ENCODE measurements at places on chromosomes 3 and 15.

DNA sequence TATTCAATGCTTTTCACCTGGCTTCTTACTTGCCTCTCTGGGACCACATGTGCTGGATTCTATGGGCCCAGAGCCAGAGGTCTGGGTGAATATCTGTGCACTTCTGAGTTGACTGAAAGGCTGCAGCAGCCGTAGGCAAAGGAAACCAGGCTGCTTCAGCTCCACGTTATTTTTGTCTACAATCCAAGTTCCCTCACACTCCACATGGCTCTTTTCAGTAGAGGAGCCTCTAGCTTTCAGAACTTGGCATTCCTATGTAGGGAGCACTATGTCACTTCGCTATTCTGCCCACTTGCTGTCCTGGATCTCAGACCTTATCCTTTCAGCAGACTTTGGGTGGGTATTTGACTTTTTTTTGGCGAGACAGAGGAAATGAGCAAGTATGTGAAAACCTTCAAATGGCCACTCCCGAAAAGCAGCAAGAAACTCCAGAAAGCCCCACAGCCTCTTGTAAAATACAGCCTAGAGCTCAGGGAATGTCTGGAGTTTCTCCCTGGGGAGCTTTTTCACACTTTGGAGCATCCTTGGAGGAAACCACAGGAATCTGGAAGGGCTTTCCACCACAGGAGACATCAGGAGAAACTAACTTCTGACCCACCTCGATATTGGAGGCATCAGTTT lies 80.9 kb downstream of the DUT start:
- DNase-seq = no peak

GRCh38 chr15:92636908-92637481 lies 18.6 kb downstream of the FAM174B start:
- DNase-seq = no peak

DNA sequence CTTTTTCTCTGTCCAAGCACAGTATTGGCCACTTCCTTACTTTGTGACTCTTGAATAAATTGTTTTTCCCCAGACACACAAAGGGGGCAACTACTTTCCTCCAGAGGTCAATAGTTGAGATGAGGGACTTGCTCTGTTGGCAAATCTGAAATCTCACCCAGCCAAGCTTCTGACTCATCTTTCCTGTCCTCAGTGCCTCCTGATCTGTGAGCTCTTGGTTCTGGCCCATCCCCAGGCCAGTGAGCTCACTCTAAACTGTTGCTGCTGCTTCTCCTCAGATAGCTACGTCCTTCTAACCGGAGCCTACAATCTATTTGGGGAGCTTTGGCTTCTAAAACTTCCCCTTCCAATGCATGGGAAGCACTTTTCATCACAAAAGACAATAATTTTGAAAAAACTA lies 50.0 kb upstream of the NMD3 start:
- peak; percentile 67 for DNase-seq

- peak; percentile 41 for DNase-seq
Observed at GRCh38 chr3:81277853-81278252, 483.6 kb downstream of the GBE1 start.

DNA sequence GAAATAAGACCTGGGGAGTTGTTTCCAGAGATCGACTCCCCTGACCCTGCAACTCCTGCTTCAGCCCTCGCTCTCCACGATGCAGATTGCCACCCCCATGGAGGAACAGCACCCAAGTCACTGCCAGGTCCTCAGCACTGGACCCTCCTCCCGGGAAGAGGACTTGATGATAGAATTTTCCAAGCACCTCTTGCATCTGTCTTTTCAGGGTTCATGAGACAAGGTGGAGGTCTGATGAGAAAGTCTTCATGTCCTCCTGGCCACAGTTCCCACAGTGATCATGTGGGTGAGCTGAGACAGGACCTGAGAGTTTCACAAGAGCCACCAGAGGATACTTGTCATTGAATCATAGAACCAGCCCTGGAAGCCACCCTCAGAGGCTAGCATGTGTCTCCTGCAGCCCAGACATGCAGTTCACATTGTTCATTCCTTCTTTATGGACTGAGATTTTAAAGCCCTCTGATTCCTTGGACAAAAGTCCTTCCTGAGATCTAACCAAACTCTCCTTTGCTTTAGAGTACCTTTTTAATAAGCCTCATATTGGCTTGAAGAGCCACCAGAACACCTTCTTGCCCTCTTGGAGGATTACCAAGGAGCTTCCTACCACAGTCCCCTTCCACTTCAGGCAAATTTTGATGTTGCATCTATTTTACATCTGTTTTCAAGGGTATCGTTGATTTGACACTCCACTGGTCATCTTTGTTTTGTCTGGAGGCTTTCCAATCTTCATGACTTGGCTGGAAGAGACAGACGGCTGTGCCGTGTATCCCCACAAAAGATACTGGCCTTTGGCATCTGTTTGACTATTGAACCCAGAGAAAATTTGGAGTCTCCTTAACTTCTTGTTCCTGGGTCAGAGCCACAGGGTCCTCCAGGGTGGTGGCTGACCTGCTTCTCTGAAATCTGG lies 224.8 kb upstream of the BHLHE40 start:
- no peak for DNase-seq

DNA sequence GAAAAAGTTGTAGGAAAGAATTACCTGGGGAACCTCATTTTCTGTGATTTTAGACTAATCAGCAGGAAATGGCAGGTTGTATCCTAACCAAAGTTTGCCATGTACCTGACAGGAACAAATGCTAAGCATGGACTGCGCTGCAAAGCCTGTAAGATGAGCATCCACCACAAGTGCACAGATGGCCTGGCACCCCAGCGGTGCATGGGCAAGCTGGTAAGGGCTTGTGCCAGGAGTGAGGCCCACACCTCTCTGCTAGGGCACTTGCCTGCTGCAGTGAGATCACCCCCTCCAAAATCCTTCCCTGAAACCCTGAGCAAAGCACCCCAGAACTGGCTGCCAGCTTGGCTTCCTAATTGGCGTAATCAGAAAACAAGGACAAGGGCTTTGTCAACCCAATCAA lies 102.6 kb downstream of the STAC start:
- DNase-seq = no peak

GRCh38 chr15:73708691-73709090 lies 24.5 kb downstream of the CD276 start:
- no peak for DNase-seq

DNA sequence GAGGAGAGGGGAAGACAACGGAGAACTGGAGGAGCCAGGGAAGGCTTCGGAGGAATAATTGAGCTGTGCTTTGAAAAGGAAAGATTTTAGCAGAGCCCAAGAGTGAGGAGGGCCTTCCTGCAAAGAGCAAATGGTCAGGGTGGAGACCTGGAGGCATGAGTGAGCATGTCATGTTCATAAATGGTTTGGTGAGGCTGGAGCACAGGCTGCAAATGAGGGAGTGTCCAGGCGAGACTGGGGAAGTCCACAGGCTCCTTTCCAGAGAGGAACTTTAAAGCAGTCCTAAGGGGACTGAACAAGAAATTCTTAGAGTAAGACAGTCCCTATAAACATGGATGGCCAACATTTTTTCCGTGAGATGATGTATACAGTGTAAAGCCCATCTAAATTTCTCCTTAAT lies 108.8 kb downstream of the THSD4 start:
- DNase-seq = no peak

DNA sequence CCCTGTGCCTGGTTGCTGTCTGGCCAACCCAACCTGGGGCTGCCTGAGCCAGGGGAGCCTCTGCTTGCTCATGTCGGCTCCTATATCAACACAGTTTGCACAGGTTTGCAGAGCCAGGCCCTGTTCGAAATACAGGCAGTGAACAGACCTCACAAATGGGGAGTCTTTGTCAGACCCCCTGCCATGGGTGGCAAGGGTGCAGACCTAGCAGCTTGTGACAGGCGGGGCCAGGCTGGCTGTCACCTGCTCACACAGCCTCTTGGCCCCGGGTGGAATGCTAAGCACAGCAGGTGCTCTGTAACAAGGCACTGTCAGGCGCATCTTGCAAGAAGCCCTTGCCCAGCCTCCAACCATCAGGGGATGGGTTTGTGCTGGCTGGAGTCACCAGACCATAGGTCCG lies 47.3 kb downstream of the BDH1 start:
- no peak for DNase-seq

GRCh38 chr3:142279965-142280590 lies 54.7 kb upstream of the GK5 start:
- peak; percentile 40 for DNase-seq

DNA sequence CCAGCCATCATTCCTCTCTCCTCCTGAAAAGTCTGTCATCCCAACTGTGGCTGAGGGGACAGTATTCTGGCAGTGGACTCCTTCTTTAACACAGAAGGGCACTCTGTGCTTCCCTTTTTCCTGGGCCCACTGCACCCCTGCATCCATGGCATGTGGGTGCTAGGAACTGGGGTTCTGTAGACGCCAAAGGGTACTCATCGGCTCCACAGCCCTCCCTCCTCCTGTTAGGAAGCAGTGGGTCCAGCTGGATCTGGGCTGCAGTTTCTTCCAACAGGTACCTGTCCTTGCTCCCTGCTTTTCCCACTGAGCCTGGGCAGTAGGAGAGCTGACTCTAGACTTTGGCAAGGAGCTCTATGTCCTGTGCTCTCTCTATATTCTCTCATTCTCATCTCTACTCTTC lies 6.4 kb upstream of the MANF start:
- no peak for DNase-seq

- no peak for DNase-seq
Observed at GRCh38 chr15:73680549-73680948, 3.6 kb upstream of the CD276 start.

- DNase-seq = no peak
Observed at GRCh38 chr15:70315431-70315830, 217.7 kb upstream of the TLE3 start.

- peak; percentile 81 for DNase-seq
Observed at GRCh38 chr15:33565094-33565493, 254.3 kb downstream of the RYR3 start.

GRCh38 chr3:73576999-73577461 lies 47.7 kb downstream of the PDZRN3 start:
- DNase-seq = no peak

GRCh38 chr15:79349525-79349924 lies 38.6 kb downstream of the TMED3 start:
- no peak for DNase-seq

- no peak for DNase-seq
Observed at GRCh38 chr3:133745981-133746711, at the start of gene TF. TSS of gene TF (plus strand) at chr3:133746393. CDS start at chr3:133746441, 48 bp downstream.

DNA sequence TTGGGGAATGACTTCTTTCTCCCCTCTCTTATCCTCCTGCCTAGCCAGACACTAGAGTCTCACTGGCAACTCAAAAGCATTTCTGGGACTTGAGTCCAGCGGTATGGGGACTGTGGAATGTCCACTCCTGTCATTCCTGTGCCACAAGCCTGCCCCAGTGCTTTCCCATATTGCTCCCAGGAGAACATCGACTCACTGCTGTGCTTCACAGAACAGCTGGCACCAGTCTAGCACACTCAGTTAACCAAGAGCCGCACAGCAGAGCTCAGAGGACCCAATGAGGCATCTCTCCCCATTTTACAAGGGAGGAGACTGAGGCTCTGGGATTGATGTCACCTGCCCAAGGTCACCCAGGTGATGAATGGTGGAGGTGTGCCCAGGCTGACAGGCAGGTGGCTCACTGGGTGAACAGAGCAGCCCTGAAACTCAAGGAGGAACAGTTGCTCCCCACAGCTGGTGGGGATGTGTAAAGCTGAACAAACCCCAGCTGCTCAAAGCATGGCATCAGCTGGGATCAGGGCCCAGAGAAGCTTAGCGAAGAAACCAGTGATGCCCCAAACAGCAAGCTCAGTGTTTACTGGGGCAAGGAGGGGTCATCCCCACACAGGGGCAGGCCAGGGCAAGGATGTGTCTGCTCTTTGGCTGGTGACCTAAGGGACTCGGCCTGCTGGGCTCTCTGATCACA lies 35.4 kb upstream of the DUSP7 start:
- DNase-seq = no peak

- DNase-seq = no peak
Observed at GRCh38 chr3:182910936-182911781, 69.2 kb downstream of the DCUN1D1 start.

DNA sequence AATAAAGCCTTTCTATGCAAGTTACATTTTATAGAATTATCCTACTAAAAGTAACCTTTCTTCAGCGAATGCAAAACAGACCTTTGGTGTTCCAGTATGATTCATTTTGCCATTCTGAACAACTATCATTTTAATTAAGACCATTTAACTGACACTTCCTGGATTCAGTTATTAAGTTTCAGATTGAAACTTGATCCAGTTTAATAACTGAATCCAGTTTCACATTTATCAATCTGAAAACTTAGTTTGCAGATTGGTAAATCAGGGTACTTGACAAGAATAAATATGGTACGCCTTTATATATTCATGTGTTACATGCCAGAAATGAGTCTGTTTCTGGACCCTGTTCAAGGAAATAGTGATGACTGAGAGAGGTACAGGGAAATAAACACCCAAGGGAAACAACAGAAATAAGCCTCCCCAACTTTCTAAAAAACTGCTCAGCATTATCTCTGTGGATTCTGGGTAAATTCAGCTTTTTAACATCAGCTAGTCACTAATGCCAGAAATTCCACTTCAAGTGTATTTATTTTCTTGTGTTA lies 23.3 kb upstream of the NFKBIZ start:
- DNase-seq = no peak

- peak; percentile 92 for DNase-seq
Observed at GRCh38 chr3:38247366-38248035, 18.1 kb upstream of the SLC22A13 start.

DNA sequence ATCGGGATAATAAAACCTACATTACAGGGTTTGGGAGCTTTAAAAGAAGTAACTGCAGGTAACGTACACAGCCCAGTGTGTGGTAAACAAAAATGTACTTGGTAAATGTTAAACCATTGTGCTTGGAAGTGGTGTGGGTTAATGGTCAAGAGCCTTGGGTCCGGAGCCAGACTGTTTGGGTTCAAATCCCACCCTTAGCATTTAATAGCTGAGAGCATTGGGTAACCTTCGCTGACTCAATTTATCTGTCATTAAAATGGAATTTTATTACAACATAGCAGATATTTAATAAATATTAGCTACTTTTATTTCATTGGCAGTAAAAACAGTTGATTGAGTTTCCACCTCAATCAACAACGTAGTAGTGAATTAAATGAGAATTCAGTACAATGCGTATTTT lies 1.5 kb downstream of the FSTL1 start:
- DNase-seq = no peak

DNA sequence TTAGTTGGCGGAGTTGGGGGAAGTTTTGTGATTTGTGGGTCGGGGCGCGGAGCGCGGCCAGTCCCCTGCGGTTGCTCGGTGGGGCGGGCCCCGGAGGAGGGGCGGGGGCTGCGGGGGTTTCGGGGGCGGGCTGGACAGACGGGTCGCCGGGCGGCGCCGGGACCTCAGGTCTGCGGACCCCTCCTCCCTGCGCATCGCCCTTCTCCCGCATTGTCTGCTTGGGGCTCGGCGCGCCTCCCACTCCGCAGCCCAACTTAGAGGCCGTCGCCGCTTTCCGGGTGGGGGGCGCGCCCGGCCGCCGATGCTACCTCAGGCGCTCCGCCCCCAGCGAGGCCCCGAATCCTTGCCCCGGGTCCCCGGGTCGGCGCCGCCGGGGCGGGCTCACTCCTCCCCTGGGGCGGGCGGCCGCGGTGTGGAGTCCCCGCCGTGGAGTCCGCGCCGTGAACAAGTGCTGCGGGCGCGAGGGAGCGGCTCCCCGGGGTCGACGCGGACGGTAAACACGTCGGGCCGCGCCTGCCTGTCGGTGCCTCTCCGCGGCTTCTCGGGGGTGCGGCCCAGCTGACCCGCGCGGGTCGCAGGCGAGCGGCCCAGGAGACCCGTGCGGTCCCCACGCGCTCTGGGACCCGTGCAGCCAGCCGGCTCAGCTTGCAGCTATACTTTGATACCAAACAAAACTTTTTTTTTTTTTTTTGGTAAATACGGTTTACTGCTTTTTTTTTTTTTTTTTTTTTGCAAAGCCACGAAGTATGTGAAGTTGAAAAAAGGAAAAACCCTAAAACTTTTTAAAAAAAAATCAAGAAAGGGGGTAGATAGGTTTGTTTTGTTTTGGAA lies 624 bp downstream of the AKAP13 start:
- DNase-seq = no peak

GRCh38 chr15:39432026-39432425 lies 148.9 kb upstream of the THBS1 start:
- no peak for DNase-seq
